Naive B cell (primary cell): ENCODE measurements at places on chromosomes 2 and 18.

DNA sequence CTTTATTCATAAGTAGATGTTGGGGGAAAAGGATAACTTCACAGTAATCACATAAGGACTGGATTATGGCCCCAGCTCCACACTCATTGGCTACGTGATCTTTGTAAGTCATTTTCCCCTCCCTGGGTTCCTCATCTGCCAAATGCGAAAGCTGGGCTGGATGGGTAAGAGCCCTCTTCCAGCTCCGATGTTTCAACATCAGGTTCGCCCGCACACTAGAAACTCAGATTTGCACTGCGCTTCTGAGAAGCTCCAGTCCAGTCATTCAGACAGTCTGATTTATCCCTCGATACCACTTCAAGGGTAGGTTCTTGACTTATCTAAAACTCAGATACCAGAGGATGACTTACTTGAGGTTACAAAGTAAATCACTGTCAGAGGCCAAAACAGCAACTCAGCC lies 31.0 kb upstream of the RMDN2 start:
- no peaks in the 10 kb centered on the region for H3K36me3 ChIP-seq
- no peak for DNase-seq
- H3K27me3 ChIP-seq, result no peaks in the 10 kb centered on the region
- peak overlapping the region; percentile 67 for H3K27ac ChIP-seq
- H3K4me3 ChIP-seq, result no peak overlapping the region

GRCh38 chr2:227324642-227324994 lies 433 bp upstream of the MFF start:
- H3K36me3 ChIP-seq, result no peaks in the 10 kb centered on the region
- peak overlapping the region; percentile 97 for H3K4me3 ChIP-seq
- peaks cover 33% of the 10 kb centered on the region for H3K4me1 ChIP-seq
- peak overlapping the region; percentile 92 for H3K27ac ChIP-seq

DNA sequence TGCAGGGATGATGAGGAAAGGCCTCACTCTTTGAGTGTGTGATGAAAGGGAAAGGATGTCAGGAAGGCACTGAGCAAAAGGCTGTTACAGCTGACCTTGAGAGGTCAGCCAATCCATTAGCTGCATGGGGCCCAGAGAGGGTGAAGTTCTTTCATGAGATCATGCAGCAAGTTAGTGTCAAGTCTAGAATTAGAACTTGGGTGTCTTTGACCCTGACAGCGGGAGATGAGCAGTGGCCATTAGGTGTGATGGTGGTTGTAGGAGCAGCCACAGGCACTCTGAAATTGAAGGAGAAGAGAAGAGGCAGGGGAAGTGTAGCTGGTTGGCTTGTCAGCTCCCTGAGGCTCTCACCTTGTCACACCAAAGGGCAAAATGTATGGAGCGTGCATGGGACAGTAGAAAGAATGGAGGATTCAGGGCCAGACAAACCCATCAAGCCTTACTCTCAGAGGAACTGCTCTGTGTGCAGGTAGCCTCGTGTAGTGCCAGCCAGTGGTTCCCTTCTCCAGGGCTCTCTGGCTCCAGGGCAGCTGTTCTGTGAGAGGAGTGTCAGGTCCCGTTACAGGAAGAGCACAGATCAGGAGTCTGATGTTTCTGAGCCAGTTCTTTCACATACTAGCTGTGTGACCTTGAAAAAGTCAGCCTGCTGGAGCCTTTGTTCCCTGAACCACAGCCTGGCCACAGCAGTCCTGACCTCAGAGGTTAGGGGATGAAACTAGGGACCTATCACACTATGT lies 35.9 kb downstream of the MAP4K4 start:
- no peak for DNase-seq
- peak overlapping the region; percentile 56 for H3K4me3 ChIP-seq
- peaks cover 95% of the 10 kb centered on the region for H3K4me1 ChIP-seq

DNA sequence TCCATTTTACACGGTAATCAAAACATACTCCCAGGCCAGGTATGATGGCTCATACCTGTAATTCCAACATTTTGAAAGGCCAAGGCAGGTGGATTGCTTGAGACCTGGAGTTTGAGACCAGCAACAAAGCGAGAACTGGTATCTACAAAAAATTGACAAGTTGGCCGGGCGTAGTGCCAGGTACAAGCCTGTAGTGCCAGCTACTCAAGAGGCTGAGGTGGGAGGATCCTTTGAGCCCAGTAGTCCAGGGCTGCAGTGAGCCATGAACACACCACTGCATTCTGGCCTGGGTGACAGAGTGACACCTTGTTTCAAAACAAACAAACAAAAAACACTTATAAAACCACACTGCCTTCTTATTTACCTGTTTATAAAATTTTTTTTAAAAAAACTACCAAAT lies 80.8 kb downstream of the GAREM1 start:
- H3K4me3 ChIP-seq, result no peak overlapping the region
- DNase-seq, result no peak
- H3K36me3 ChIP-seq, result no peaks in the 10 kb centered on the region
- H3K4me1 ChIP-seq, result no peaks in the 10 kb centered on the region

DNA sequence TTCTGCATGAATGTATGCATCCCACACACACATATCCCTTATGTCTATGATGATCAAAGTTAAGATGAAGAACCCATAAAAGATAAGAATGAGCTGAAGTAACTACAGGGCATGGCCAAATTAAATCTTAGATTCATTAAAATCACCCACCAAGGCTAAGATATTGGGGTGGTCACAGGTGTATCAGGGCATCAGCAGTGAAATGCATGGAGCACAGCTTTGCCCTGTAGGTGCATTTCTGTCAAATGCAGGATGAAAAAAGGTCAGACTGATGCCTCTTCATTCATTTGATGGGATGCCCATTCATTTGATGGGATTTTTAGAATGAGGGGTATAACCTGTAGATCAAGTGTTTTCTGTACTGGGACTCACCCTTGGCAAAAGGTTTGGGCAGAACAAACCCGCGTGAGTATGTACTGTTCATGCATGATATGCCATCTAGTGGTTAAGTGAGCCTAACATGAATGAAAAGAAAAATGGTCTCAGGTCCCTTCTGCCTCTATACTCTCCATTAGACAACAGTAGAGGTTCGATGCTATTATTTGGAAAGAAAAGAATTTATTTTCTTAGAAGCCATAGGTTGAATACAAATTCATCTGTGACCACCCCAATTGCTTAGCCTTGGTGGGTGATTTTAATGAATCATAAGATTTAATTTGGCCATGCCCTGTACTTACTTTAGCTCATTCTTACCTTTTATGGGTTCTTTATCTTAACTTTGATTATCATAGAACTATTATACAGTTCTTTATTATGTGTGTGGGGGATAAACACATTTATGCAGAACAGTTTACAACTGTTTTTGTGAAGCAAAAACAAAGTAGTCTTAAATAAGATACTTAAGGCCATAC lies 43.2 kb upstream of the NOSTRIN start:
- peaks cover 4% of the 10 kb centered on the region for H3K4me1 ChIP-seq
- no peak overlapping the region for H3K4me3 ChIP-seq
- no peak overlapping the region for H3K27ac ChIP-seq
- no peaks in the 10 kb centered on the region for H3K27me3 ChIP-seq
- H3K36me3 ChIP-seq, result no peaks in the 10 kb centered on the region

GRCh38 chr18:37392648-37393047 lies 172.9 kb downstream of the CELF4 start:
- peaks cover 21% of the 10 kb centered on the region for H3K27me3 ChIP-seq
- no peak for DNase-seq
- H3K4me3 ChIP-seq, result no peak overlapping the region
- H3K4me1 ChIP-seq, result peaks cover 17% of the 10 kb centered on the region

- H3K27me3 ChIP-seq, result peaks cover 6% of the 10 kb centered on the region
- H3K4me3 ChIP-seq, result no peak overlapping the region
- H3K4me1 ChIP-seq, result peaks cover 21% of the 10 kb centered on the region
- H3K27ac ChIP-seq, result no peak overlapping the region
- DNase-seq, result no peak
- no peaks in the 10 kb centered on the region for H3K36me3 ChIP-seq
Measured at GRCh38 chr2:149019768-149020167, 18.7 kb upstream of the LYPD6B start.

- H3K4me3 ChIP-seq, result no peak overlapping the region
- H3K27me3 ChIP-seq, result peaks cover 63% of the 10 kb centered on the region
Measured at GRCh38 chr18:45464619-45465018, 150.7 kb upstream of the SLC14A2 start.

DNA sequence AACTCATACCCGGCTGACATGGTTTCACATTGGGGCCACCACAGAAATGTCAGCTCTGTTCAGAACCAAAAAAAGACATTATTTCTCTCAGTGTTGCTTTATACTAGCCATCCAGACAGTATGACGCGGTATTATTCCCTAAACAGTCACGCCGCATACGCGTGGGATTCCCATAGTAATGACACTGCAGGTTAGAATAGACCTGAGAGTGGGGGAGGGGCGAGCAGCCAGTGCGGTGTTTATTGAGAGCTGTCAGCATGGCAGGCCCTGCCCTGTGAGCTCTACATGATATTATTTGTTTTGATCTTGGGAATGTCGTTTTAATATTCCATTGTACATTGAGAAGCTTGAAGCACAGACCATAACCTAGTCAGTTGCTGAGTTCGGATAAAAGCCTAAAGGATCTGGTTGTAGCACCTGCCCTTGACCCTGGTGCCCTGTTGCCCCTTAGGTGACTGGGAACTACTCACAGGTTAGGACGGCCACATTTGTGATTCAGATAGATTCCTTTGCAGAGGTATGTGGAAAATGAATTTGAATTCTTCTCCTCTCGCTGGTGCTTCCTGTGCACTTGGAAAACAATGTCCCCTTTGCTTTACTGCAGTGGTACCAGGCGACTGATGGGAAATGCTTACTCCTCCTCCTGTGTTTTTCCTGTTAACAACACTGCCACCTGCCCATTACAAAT lies 150.1 kb downstream of the ARHGAP28 start:
- H3K36me3 ChIP-seq, result no peaks in the 10 kb centered on the region
- no peak overlapping the region for H3K4me3 ChIP-seq
- no peak overlapping the region for H3K27ac ChIP-seq
- H3K4me1 ChIP-seq, result no peaks in the 10 kb centered on the region

- H3K4me3 ChIP-seq, result no peak overlapping the region
- peaks cover 16% of the 10 kb centered on the region for H3K27me3 ChIP-seq
- no peak overlapping the region for H3K27ac ChIP-seq
- DNase-seq, result no peak
- no peaks in the 10 kb centered on the region for H3K4me1 ChIP-seq
Measured at GRCh38 chr18:3872641-3873040, 422.7 kb downstream of the TGIF1 start.

GRCh38 chr2:74871414-74871813 lies 37.5 kb downstream of the HK2 start:
- no peak overlapping the region for H3K4me3 ChIP-seq
- H3K36me3 ChIP-seq, result peaks cover 29% of the 10 kb centered on the region
- H3K27ac ChIP-seq, result no peak overlapping the region
- H3K4me1 ChIP-seq, result peaks cover 9% of the 10 kb centered on the region
- H3K27me3 ChIP-seq, result no peaks in the 10 kb centered on the region

DNA sequence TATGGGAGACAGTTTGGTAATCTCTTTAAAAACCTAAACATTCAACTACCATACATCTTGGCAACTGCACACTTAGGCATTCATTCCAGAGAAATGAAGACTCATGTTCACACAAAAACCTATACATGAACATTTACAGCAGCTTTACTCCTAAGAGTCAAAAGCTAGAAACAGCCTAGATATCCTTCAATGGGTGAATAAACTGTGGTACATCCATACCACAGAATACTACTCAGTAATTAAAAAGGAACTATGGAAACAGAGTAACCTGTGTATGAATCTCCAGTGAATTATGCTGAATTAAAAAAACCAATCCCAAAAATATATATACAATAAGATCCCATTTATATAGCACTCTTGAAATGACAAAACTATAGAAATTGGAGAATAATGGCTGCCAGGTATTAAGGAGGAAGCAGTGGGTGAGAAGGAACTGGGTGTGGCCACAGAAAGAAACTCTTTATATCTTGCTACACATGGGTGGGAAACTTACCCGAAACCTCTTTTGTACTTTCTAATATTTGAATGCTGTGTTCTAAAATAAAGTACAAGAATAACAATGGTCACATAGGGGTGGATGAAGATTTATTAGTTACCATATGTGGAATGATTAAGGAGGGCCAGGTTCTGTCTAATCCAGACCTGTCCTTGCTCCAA lies 13.7 kb downstream of the SESTD1 start:
- H3K36me3 ChIP-seq, result peaks cover 26% of the 10 kb centered on the region
- H3K4me1 ChIP-seq, result peaks cover 78% of the 10 kb centered on the region
- peak overlapping the region; percentile 63 for H3K4me3 ChIP-seq
- H3K27me3 ChIP-seq, result no peaks in the 10 kb centered on the region

- H3K27me3 ChIP-seq, result peaks cover 15% of the 10 kb centered on the region
- no peak overlapping the region for H3K27ac ChIP-seq
- no peaks in the 10 kb centered on the region for H3K36me3 ChIP-seq
- DNase-seq, result no peak
Measured at GRCh38 chr18:36448384-36449290, 151.1 kb downstream of the FHOD3 start.

GRCh38 chr2:95301876-95302641 lies 4.9 kb downstream of the KCNIP3 start:
- no peak for DNase-seq
- peaks cover 16% of the 10 kb centered on the region for H3K27me3 ChIP-seq
- no peaks in the 10 kb centered on the region for H3K4me1 ChIP-seq
- H3K4me3 ChIP-seq, result no peak overlapping the region

DNA sequence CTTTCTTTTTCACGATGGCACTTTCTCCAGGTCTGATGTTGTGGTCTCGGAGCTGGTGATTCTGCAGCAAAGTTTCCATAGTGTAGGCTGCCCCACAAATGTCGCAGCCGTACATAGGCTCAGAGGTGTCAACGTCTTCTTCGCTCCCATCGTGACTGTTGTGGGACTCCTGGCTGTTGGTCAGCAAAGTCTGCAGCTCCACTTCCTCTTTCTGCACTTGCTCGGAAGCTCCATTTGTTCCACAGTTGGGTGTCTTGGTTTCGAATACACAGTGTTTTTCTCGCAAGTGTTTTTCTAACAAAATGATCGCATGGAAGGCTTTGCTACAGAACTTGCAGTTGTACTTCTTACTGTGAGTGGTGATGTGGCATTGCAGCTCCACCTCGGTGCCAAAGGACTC lies 126.8 kb downstream of the ZNF521 start:
- H3K27ac ChIP-seq, result no peak overlapping the region
- H3K4me3 ChIP-seq, result no peak overlapping the region
- peaks cover 4% of the 10 kb centered on the region for H3K4me1 ChIP-seq
- H3K36me3 ChIP-seq, result no peaks in the 10 kb centered on the region
- no peaks in the 10 kb centered on the region for H3K27me3 ChIP-seq

GRCh38 chr2:71613953-71614925 lies 160.9 kb downstream of the DYSF start:
- peaks cover 17% of the 10 kb centered on the region for H3K27me3 ChIP-seq
- DNase-seq, result no peak
- H3K4me1 ChIP-seq, result no peaks in the 10 kb centered on the region
- H3K36me3 ChIP-seq, result no peaks in the 10 kb centered on the region

GRCh38 chr18:4450065-4450658 lies 4.9 kb downstream of the DLGAP1 start:
- H3K36me3 ChIP-seq, result no peaks in the 10 kb centered on the region
- peaks cover 27% of the 10 kb centered on the region for H3K27me3 ChIP-seq
- no peak for DNase-seq
- H3K4me3 ChIP-seq, result no peak overlapping the region
- no peak overlapping the region for H3K27ac ChIP-seq

DNA sequence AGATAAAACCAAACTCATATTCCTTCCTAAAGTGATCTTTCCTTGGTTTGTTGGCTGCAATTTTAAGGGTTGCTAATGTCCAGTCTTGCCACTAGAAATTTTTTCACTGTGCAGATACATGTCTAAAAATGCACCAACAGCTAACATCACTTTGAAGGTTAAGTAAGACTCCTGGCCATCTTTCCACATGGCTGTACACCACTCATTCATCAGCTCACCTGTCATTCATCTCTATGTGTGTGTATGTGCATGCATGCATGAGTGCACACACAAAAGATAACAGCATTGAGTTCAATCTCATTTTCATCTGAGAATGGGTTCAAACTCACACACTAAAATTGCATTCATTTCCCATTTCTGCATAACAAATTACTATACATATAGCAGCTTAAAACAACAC lies 203.8 kb downstream of the PDE11A start:
- DNase-seq, result no peak
- no peak overlapping the region for H3K4me3 ChIP-seq
- H3K36me3 ChIP-seq, result no peaks in the 10 kb centered on the region
